NCI-H1105 (cell line): ENCODE measurements at places on chromosomes 13 and 19.

DNA sequence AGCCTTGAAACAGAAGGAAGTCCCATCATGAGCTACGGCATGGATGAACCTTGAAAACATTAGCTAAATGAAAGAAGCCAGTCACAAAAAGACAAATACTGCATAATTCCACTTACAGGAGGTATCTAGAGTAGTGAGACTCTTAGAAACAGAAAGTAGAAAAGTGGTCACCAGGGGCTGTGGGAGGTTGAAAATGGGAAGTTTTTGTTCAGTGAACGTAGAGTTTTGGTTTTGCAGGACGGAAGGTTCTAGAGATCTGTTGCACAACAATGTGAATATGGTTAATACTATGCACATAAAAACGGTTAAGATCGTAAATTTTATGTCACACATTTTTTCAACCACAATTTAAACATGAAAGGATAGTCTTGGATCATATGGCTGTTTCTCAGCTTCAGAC is 11.9 kb upstream of the SLC10A2 start:
- no peak for DNase-seq

GRCh38 chr19:19259741-19260140 is 13.4 kb downstream of the TM6SF2 start:
- DNase-seq = no peak

DNA sequence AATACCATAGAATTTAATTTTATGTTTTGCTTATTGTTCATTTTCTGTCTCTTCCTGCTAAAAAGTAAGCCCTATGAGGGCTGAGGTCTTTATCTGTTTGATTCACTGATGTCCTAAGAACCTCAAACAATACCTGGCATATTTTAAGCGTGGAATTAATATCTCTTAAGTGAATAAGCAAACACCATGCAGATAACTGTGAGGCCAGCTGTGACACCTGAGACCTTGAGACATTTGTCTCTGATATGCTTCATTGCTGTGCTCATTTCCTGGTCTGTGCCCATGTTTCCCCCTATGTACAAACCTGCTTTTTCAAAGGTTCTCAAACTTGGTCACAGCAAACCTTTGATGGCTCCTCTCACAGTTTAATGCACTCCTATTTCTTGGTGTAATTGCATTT is 254.6 kb downstream of the COG6 start:
- DNase-seq = no peak

DNA sequence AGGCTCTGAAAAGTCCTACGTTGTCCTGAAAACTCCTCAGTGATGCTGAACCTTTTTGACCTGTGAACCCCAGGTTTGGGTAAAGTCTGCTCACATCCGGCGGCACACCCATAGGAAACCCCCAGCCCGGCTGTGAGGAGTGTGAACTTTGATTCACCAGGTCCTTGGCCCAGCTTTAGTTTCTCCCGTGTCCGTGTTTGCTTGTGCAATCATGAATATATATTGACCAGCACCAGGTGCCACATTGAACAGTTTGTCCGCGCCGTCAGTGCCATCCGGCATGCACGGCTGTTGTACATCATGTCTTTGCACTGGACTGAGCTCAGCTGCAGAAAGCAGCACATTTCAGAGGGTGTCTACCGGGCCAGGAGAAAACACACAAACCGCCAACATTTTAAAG is 45.3 kb downstream of the NFIC start:
- no peak for DNase-seq

- DNase-seq = no peak
These were observed 563.5 kb upstream of the SLITRK1 start for GRCh38 chr13:84445776-84446175.

GRCh38 chr13:19117913-19118739 is 63.5 kb downstream of the TUBA3C start:
- DNase-seq = no peak
